ENCODE measurements at places on chromosomes 11 and 22.

- no peak for DNase-seq
These were observed 31.6 kb downstream of the MARK2 start for GRCh38 chr11:63870351-63871140.

- no peak for DNase-seq
These were observed 185.8 kb downstream of the TRPC6 start for GRCh38 chr11:101397979-101398378.

DNA sequence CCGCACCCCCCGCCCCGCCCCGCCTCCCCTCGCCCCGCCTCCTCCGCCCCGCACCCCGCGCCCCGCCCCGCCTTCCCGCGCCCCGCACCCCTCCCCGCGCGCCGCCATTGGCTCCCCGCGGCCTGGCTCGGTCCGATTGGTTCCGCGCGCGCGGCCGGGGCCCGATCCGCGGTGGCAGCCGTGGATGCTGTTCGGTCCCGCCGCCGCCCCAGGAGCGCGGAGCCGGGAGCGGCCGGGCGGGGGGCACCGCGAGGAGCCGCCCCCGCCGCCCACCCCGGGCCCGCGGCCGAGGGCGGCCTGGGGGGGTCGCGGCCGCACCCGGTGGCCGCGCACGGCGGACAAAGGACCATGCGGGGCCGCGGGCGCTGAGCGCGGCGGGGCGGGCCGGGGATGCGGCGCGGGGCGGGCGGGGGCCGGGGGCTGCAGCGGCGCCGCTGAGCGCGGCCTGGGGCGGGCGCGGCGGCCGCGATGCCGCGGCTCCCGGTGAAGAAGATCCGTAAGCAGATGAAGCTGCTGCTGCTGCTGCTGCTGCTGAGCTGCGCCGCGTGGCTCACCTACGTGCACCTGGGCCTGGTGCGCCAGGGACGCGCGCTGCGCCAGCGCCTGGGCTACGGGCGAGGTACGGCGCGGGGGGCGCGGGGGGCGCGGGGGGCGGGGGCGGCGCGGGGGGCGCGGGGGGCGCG lies at the start of gene B4GALNT4:
TSS of gene B4GALNT4 (plus strand) at position 164 of the 683 bp plus-strand sequence. CDS start at position 469, 305 bp downstream.
- DNase-seq, result no peak

- DNase-seq, result no peak
These were observed 113.0 kb upstream of the SYT13 start for GRCh38 chr11:45399166-45399565.

DNA sequence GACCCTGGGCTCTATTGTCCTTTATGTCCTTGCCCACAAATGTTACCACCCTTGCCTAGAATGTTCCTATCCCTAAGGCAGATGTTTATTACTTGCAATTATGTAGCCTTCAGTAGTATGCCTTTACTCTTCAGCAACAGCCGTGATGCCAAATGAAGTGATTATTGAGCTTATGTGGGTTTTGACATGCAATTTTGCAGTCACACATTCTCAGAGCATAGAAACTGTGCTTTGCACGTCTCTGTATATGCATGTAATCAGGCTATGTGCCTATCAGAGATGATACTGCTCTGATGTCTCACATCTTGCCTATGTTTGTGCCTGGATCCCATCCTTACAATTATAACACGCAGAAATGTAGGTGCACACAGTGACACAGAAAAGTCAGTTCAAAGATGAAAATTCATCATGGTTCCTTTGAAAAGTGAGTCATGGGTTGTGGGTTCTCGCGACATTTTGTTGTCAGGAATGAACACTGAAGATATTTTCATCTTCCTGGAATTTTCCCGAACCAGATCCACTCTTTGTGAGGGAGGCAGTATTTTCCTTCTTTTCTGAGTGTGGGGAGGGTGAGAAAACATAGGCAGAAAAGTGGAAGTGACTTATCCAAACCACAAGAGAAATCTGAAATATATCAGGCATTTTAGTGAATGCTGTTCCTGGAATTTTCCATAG lies 81.1 kb downstream of the BMAL1 start:
- no peak for DNase-seq

DNA sequence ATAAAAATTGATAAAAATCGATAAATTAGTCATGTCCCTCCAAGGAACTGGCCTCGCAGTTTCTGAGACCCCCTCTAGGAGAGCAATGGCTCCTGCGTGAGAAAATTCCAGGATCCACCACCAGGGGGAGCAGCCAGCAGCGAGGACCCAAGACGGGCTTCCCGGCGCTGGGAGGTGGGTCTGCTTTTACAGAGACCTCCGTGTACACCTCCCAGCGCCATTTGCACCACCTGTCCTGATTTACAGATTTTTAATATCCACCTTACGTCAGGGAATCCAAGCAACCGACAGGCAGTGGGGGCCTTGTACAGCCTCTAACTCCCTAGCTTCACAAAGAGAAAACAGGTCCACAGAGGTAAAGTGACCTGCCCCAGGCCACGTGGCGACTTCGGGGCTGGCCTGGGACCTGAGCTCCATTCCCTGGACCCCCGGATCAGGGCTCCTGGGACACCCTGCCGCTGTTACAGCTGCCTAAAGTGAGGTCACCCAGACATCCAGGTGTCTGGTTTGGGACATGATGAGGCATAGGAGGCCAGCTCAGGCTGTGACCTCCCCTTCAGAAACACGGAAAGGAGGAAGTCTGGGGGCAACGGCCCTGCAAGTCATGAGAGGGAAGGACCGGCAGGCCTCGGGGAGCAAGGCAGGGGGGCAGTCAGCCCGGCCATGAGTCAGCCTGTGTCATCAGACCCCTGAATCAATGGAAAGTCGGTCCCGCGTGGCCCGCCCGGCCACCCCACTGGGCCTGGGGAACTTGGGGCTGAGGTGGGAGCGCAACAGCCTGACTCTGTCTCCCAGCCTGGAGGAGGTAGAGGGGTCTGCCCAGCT lies 3.5 kb downstream of the OSM start:
- DNase-seq, result no peak

- DNase-seq, result no peak
These were observed 1.7 kb downstream of the SMTN start for GRCh38 chr22:31082606-31083376.

- DNase-seq, result no peak
These were observed 2.6 kb downstream of the EHF start for GRCh38 chr11:34623463-34623862.

GRCh38 chr11:102560555-102561011 lies 30.0 kb upstream of the MMP7 start:
- peak; percentile 14 for DNase-seq

DNA sequence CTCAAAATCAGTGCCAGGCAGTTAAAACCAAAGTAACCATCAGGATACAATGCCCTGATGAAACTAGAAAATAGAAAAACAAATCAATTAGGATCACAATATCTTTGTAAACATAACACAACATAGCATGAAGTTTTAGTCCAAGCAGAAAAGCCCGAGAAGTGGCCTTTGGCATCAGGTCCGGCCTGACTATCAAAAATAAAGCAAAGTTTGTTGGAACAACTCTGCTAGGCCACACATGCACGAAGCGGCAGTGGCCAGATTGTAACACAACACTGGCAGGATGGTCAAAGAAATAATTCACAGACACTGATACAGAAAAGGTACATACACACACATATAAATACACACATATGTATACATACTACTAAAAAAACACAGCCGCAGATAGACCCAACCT lies 26.9 kb downstream of the CDON start:
- DNase-seq, result no peak
